NCI-H1417 treated with DMSO at 0.1 percent for 48 hours (cell line): ENCODE measurements at places on chromosomes 2 and 18.

DNA sequence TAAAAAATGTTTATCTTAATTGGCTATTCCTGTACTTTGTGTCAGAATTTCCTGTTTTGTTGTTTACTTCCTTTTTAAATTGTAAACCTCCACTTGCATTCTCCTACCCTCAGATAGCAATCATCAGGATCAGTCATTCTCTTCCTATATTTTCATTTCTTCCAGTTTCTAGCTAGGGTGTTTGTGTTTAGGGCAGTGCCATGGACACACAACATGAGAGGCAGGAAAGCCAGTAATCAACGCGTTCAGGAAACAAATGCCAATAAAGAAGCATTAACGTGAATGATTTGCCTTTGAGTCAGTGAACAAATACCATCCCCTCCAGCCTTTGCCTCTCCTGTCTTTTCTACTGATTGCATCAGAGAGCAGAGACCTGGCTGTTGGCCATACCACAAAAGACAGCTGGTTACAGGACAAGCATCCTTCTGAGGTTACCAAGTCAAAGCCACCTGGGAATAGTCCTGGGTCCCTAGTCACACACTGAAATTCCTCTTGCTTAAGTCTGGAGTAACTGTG, 56.7 kb upstream of the FHL2 start:
- DNase-seq: no peak

DNA sequence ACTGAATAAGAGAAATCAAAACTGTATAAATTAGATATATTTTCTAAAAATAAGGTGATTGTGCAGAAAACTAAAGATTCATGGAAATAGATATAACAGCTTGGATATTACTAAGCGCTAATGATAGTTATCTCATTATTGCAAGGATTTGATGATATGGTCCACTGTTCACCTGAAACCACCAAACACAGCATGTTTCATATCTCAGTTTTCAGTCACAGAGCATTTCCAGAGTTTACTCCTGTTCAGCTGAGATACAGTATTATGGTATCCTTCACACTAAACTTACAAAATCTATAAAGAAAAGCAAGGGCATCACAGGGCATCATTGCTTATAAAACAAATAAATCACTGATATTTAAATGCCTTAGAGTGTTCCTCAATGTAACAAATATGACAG, 591.6 kb downstream of the ERBB4 start:
- no peak for DNase-seq

DNA sequence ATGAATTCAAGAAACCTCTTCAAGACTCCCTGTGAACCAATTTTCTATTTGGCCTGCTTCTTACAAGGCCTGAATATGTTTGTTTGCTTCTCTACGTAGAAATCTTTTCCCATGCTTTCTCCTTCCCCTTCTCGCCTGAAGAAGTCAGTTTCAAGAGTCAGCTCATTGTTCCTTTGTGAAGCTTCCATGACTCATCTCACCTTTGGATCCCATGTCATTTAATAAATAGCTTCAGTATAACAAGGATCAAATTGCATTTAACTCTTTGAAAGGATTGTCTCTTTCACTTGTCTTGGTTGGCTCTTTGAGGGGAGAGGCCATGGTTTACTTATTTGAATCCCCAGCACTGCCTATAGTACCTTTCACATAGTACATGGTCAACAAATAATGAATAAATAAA, 28.4 kb downstream of the CPS1 start:
- DNase-seq: no peak

DNA sequence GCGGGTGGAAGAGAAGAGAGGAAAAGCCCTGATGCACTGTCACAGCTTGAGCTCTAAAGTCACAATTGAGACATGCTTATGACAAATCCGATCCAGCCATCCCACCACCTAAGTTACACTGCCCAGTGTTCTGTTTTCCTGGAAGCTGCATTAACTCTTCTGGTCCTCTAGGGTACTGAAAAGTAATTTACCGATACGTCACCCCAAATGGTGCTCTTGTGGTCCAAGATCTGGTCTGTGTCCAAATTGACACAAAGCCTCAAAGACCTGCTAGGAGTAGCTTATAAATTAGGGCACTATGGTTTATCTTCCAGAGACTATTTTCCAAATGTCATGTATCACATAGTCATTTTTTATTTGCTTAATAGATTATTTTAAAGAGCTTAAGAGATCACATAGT, 186.7 kb upstream of the ETAA1 start:
- no peak for DNase-seq

DNA sequence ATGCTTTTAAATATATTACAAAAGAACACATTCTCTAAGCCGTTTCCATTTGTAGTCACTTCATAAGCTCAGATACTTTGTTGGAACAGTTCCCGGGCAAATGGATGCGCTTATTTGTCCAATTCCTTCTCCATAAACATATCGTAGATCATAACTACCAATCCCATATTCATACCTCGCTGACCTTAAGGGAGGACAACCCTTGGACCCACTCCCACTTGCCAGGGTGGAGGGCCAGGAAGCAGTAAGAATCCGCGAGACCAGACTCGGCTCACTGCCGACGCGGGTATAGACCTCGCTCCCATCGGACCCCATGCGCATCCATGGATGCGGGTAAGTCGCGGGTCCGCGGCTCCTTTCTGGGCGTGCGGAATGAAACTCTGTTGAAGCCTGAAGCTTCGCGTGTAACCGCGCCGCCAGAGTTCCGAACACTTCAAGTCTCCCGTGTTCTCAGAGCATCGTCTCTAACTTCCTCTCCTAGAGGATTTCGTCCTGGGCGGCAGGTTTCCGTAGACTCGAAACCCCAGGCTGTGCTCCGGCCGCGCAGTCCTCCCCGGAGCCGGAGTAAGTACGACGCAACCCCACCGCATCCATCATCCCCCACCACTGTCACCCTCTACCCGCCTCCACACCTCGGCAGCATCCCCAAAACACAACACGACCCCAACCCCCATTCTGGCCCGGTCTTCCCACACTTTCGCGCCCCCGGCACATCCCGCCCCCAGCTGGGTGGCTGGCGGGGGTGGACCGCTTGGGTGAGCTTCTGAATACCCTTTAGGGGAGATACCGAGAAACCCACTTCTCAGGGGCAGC, 1.1 kb downstream of the DSC3 start:
- DNase-seq: no peak
